Right ventricle myocardium inferior (tissue), 1 donor: ENCODE measurements at places on chromosomes 2 and 18. TPM values are rescaled to one million over a fixed set of nuclear protein-coding genes. Genes with fewer than 3 reads are reported as not detected.

ZNG1B gene
- 33.9 TPM for total RNA-seq

ANKRD62 gene
- total RNA-seq: not detected

ZSWIM2 gene
- total RNA-seq: not detected

REG3G gene
- total RNA-seq: not detected

TRIB2 gene
- total RNA-seq: 33.4 TPM

LINC00305 gene
- total RNA-seq: not detected

ATP6V1B1 gene
- not detected for total RNA-seq
